ENCODE measurements at places on chromosomes 2 and 18. TPM values are rescaled to one million over a fixed set of nuclear protein-coding genes. Genes with fewer than 3 reads are reported as not detected.

- DNase-seq: no peak
- peaks cover 1% of the 10 kb centered on the region for H3K27me3 ChIP-seq
- H3K36me3 ChIP-seq: no peaks in the 10 kb centered on the region
- no peak overlapping the region for H3K27ac ChIP-seq
These were observed 145.7 kb downstream of the ZEB2 start for GRCh38 chr2:144374163-144374661.

DNA sequence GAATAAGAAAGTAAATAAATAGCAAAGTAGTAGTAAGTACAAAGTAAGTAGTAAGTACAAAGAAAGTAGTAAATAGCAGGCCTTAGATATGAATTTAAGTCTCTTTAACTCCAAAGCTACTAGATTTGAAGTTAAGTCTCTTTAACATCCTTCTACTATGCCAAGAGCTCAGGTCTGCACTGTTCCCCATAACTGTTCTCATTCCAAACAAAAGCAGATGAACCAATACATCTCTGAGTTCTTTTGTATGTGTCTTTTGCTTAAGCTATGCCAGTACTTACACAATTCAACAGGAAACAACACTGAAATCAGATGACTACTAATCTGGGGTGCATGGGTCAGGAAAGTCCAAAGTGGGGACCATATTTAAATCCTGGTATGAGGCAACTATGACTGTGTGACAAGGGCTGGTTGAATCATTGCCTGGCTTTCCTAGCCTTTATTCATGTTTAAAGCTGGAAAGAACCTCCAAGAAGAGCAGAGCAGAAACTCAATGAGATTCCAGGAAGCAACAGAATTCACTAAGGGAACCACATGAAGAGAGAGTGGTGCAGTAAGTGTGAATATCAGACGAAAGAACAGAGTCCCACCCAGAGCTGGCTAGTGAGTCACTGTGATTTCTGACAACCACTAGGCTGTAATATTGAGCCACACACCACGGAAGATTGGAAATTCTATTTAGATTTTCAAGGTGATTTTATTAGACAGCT lies 51.0 kb upstream of the CYP26B1 start:
- H3K4me1 ChIP-seq: no peaks in the 10 kb centered on the region
- no peak overlapping the region for H3K4me3 ChIP-seq
- no peak for DNase-seq
- no peaks in the 10 kb centered on the region for H3K27me3 ChIP-seq

Gene ALLC
- total RNA-seq: not detected

DNA sequence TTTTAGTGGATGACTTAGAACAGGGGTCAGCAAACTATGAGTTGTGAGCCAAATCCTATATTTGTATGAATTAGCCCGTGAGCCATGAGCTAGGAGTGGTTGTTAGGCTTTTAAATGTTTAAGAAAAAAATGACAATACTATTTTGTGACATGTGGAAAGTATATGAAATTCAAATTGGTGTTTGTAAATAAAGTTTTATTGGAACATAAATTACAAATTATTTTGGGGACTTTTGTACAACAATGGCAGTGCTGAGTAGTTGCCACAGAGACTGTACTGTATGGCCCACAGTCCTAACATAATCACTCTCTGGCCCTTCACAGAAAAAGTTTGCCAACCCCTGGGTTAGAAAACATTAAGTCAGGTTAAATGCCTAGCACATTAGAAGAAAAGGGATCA lies 26.1 kb downstream of the ADNP2 start:
- peaks cover 72% of the 10 kb centered on the region for H3K36me3 ChIP-seq
- H3K4me3 ChIP-seq: no peak overlapping the region
- no peak overlapping the region for H3K27ac ChIP-seq
- H3K27me3 ChIP-seq: no peaks in the 10 kb centered on the region
- H3K4me1 ChIP-seq: peaks cover 24% of the 10 kb centered on the region

- DNase-seq: no peak
- no peak overlapping the region for H3K4me3 ChIP-seq
- no peaks in the 10 kb centered on the region for H3K27me3 ChIP-seq
- H3K27ac ChIP-seq: peak overlapping the region; percentile 18
- H3K4me1 ChIP-seq: peaks cover 62% of the 10 kb centered on the region
These were observed 95.4 kb downstream of the HAUS1 start for GRCh38 chr18:46199515-46200147.

- H3K36me3 ChIP-seq: no peaks in the 10 kb centered on the region
- H3K4me1 ChIP-seq: no peaks in the 10 kb centered on the region
- DNase-seq: no peak
- no peaks in the 10 kb centered on the region for H3K27me3 ChIP-seq
- no peak overlapping the region for H3K27ac ChIP-seq
These were observed 22.9 kb upstream of the SSB start for GRCh38 chr2:169775765-169776164.

DNA sequence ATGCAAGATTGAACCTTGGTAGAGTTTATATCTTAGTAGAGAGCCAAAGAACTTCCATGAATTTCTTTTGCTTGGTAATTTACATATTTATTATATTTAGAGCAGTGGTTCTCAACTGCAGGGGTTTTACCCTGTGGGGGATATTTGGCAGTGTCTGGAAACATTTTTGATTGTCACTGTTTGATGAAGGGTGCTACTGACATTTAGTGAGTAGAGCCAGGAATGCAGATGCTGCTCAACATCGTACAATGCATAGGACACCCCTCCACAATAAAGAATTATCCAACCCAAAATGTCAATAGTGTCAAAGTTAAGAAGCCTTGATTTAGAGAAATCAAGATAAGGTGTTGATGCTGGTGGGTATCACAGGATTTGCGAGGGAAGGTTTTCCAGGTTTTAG lies 14.7 kb downstream of the AGFG1 start:
- no peak overlapping the region for H3K27ac ChIP-seq
- H3K4me3 ChIP-seq: no peak overlapping the region
- H3K4me1 ChIP-seq: peaks cover 61% of the 10 kb centered on the region
- H3K36me3 ChIP-seq: peaks cover 35% of the 10 kb centered on the region
- DNase-seq: no peak
